ENCODE measurements at places on chromosomes 12 and 14. TPM values are rescaled to one million over a fixed set of nuclear protein-coding genes. Genes with fewer than 3 reads are reported as not detected.

The TMCC3 gene
- 11.5 TPM for total RNA-seq

The DTD2 gene
- 31.7 TPM for total RNA-seq

The SLC17A8 gene
- not detected for total RNA-seq

The RNASE2 gene
- total RNA-seq, result 1.5 TPM

The CARMIL3 gene
- total RNA-seq, result 1.2 TPM

The GPR162 gene
- 3.2 TPM for total RNA-seq

The LRRC10 gene
- total RNA-seq, result not detected

The KRT79 gene
- 1.7 TPM for total RNA-seq

The NPAS3 gene
- total RNA-seq, result 1.2 TPM

The KRT77 gene
- total RNA-seq, result 2.5 TPM

The SELPLG gene
- total RNA-seq, result 14.2 TPM

The WSCD2 gene
- total RNA-seq, result 4.2 TPM

The TC2N gene
- total RNA-seq, result 50.3 TPM

The STAC3 gene
- total RNA-seq, result 0.74 TPM

The SIX1 gene
- 3.7 TPM for total RNA-seq

The TEX52 gene
- not detected for total RNA-seq

The EPYC gene
- total RNA-seq, result not detected

The TAS2R43 gene
- 7.1 TPM for total RNA-seq

The MYF5 gene
- total RNA-seq, result not detected

The IL22 gene
- not detected for total RNA-seq

The PLEKHA5 gene
- total RNA-seq, result 58.4 TPM

The TDRD9 gene
- total RNA-seq, result 0.74 TPM

The VASH1 gene
- total RNA-seq, result 6.1 TPM

The NTN4 gene
- total RNA-seq, result 21.9 TPM

The LLPH gene
- 3.9 TPM for total RNA-seq

The BRMS1L gene
- 9.6 TPM for total RNA-seq

The IL25 gene
- not detected for total RNA-seq

The CD69 gene
- total RNA-seq, result 28.5 TPM

The ITGB7 gene
- 3.7 TPM for total RNA-seq

The VRTN gene
- not detected for total RNA-seq

The PCK2 gene
- 18.7 TPM for total RNA-seq

The RTN1 gene
- total RNA-seq, result 24.8 TPM

The RHOJ gene
- total RNA-seq, result 10.8 TPM

The AJUBA gene
- 21.9 TPM for total RNA-seq

The SERPINA12 gene
- 8.6 TPM for total RNA-seq

The WIF1 gene
- 27.3 TPM for total RNA-seq

The RIPK3 gene
- total RNA-seq, result 10.1 TPM

The ZDHHC22 gene
- total RNA-seq, result not detected

The ARL1 gene
- 75.9 TPM for total RNA-seq
